Ascending aorta (tissue), 2 donors: ENCODE measurements at places on chromosomes 5 and 9.

- no peak overlapping the region for H3K4me3 ChIP-seq
- no peak overlapping the region for H3K27ac ChIP-seq
- H3K4me1 ChIP-seq: no peaks in the 10 kb centered on the region
Observed at GRCh38 chr5:9820691-9821449, 190.7 kb upstream of the TAS2R1 start.

DNA sequence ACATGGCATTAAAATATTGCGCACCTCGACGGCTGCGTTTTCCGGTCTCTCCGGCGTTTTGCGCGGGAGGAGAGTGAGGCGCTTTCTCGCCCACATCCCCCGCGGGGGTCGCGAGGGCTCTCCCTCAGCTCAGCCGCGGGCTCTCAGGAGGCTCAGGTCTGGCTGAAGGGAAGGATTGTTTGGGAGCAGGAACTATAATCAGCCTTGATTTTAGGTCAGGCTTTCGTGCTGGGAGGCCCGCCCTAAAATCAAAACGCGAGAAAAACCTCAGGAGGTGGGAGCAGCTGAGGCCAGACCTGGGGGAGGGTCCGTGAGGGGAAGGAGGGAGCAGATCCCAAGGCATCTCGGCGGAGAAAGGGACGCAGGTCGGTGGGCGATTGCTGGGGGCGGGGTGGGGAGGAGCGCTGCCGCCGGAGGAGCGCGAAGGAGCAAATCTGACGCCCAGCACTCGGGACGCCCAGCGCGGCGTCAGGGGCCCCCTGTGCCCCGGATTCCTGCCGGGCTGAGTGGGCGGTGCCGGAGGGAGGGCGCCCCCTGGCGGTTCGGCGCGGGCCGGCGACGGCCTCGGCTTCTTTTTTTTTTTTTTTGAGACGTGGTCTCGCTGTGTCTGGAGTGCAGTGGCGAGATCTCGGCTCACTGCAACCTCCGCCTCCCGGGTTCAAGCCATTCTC lies 18.7 kb upstream of the RNF130 start:
- H3K36me3 ChIP-seq: no peaks in the 10 kb centered on the region
- H3K27me3 ChIP-seq: no peaks in the 10 kb centered on the region
- no peaks in the 10 kb centered on the region for H3K4me1 ChIP-seq

GRCh38 chr5:109992264-109992915 lies 302.7 kb downstream of the MAN2A1 start:
- no peak overlapping the region for H3K27ac ChIP-seq
- no peaks in the 10 kb centered on the region for H3K27me3 ChIP-seq
- H3K4me1 ChIP-seq: peaks cover 12% of the 10 kb centered on the region
- no peaks in the 10 kb centered on the region for H3K36me3 ChIP-seq
- no peak overlapping the region for H3K4me3 ChIP-seq

DNA sequence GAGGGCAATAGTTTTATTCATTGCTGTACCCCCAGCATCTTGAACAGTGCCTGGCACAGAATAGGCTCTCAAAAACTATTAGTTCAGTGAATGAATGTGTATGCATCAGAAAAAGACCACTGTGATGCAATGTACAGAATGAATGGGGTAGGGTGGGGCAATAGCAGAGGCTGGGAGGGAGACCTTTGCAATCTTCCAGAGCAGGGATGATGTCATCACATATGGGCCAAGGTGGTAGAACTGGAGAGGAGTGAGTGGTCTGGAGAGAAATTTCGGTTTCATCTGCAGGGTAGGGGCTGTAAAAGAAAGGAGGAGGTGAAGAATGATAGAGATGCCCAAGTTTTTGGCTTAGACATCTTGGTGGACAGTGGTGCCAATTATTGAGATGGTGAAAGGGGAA lies 23.4 kb upstream of the ARAP3 start:
- no peak overlapping the region for H3K27ac ChIP-seq
- H3K36me3 ChIP-seq: no peaks in the 10 kb centered on the region
- DNase-seq: no peak
- H3K27me3 ChIP-seq: peaks cover 12% of the 10 kb centered on the region
- peaks cover 13% of the 10 kb centered on the region for H3K4me1 ChIP-seq

DNA sequence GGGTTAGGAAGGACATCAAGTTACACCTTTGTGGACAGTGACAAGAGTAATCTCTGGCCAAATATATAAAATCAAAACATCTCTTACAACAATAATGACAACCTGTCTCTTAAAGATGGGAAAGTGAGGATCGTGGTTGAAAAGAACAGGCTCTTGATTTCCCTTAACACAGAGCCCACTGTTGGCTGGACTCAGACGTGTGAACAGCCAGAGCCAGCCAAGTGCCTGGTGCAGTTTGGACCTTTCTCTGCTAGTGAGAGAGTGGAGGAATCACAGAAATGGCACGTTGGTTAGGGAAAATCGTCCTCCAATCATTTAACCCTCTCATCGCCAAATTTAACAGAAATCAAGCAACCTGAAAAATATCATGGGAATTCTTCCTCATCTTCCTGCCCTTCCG lies 131.3 kb downstream of the GNA14 start:
- H3K4me3 ChIP-seq: no peak overlapping the region
- H3K36me3 ChIP-seq: no peaks in the 10 kb centered on the region
- peaks cover 2% of the 10 kb centered on the region for H3K4me1 ChIP-seq
- no peak for DNase-seq
- no peak overlapping the region for H3K27ac ChIP-seq

DNA sequence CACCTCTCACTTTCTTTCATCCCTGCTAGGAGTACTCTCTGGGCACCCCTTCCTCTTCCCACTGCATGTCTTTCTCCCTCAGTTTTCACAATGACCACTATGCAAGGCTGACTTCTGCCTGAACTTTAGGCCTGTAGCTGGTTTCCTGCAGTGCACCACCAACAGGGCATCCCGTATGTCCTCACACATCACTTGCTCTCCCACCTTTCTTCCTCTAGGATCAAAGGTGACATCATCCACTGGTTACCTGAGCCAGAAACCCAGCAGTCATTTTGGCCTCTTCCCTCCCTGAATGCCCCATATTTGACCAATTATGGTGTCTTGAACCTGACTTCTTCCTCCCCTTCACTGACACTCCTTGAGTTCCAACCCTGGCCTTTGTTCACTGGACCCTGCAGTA lies 8.5 kb downstream of the GAS1 start:
- H3K4me3 ChIP-seq: no peak overlapping the region
- H3K4me1 ChIP-seq: no peaks in the 10 kb centered on the region
- no peak for DNase-seq
- H3K36me3 ChIP-seq: no peaks in the 10 kb centered on the region
- H3K27ac ChIP-seq: no peak overlapping the region

- DNase-seq: no peak
- no peak overlapping the region for H3K4me3 ChIP-seq
- H3K27me3 ChIP-seq: no peaks in the 10 kb centered on the region
Observed at GRCh38 chr5:14405267-14405666, 176.3 kb upstream of the OTULINL start.

DNA sequence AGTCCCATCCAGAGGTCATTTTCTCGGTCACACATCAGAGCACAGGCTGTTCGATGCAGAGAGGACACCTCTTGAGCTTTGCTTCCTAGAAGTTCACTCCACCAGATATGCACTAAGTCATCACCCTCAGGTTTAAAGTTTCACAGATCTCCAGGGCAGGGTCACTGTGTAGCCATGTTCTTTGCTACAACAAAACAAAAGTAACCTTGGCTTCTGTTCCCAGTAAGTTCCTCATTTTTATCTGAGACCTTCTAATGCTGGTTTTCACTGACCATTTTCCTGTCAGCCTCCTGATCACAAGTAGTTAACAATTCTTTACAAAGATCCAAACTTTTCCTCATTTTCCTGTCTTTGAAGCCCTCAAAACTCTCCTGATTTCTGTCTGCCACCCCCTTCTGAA lies 97.5 kb upstream of the CTSV start:
- no peak for DNase-seq
- no peak overlapping the region for H3K4me3 ChIP-seq
- no peak overlapping the region for H3K27ac ChIP-seq
- no peaks in the 10 kb centered on the region for H3K4me1 ChIP-seq
- no peaks in the 10 kb centered on the region for H3K36me3 ChIP-seq

GRCh38 chr9:89079391-89079790 lies 88.1 kb downstream of the S1PR3 start:
- no peaks in the 10 kb centered on the region for H3K27me3 ChIP-seq
- no peak overlapping the region for H3K27ac ChIP-seq
- H3K4me1 ChIP-seq: no peaks in the 10 kb centered on the region
- DNase-seq: no peak

- DNase-seq: no peak
- no peak overlapping the region for H3K4me3 ChIP-seq
- no peak overlapping the region for H3K27ac ChIP-seq
- H3K36me3 ChIP-seq: no peaks in the 10 kb centered on the region
- peaks cover 14% of the 10 kb centered on the region for H3K4me1 ChIP-seq
Observed at GRCh38 chr5:140153905-140154304, 21.1 kb upstream of the CYSTM1 start.

DNA sequence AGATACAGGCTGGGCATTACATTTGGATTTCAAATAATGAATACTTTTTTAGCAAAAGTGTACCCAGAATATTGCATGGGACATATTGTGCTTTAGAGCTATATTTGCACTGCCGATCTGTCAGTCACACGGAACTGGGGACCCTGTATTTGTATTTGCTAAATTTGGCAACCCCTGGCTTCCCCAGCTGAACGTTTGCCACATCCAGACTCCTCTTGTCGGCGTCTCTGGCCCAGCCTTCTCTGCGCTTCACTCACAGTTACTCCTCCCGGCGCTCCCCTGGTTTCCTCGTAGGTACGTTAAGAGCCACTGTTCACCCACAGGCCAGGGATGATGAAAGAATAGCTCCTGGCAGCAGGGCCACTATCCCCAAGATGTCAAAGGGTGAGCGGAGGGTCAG lies 58.7 kb downstream of the NSUN2 start:
- no peaks in the 10 kb centered on the region for H3K36me3 ChIP-seq
- H3K27ac ChIP-seq: no peak overlapping the region
- no peak overlapping the region for H3K4me3 ChIP-seq
- DNase-seq: peak; percentile 47
- peaks cover 4% of the 10 kb centered on the region for H3K4me1 ChIP-seq
- no peaks in the 10 kb centered on the region for H3K27me3 ChIP-seq

DNA sequence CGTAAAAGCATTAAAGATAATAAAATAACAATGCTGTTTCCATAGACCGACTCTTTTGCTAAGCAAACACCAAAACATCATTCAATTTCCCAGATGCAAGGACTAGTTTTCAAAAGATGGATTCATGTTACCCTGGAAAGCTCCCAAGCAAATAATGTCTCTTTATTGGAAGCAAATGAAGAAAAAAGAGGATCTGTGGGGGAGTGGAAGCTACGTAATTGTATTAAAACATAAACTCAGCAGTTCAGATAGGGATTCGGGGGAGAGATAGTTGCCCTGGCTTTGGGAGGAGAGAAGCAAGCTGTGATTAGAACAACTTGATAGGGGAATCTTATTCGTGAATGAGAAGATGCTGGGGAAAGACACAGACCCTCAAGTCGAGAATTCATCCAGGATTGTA lies 491.0 kb upstream of the CLINT1 start:
- no peak overlapping the region for H3K4me3 ChIP-seq
- no peaks in the 10 kb centered on the region for H3K4me1 ChIP-seq
- no peaks in the 10 kb centered on the region for H3K27me3 ChIP-seq
- no peak for DNase-seq
- H3K27ac ChIP-seq: no peak overlapping the region

- H3K4me3 ChIP-seq: peak within 1 kb of the TSS; percentile 92
- H3K27ac ChIP-seq: peak within 1 kb of the TSS; percentile 92
- H3K4me1 ChIP-seq: peaks cover 24% of the 10 kb centered on the region
- DNase-seq: peak; percentile 99
- H3K36me3 ChIP-seq: peaks cover 37% of the 10 kb centered on the region
Observed at GRCh38 chr5:140564196-140565023, at the start of the genes APBB3 and SLC35A4. Gene APBB3, minus strand, starts transcription at chr5:140564598. Its CDS starts 353 bp downstream, at chr5:140564245. Gene SLC35A4, plus strand, starts transcription at chr5:140564828. Its CDS starts 2,342 bp downstream, at chr5:140567170.

GRCh38 chr9:88017096-88017495 lies 42.8 kb upstream of the CDK20 start:
- H3K4me1 ChIP-seq: no peaks in the 10 kb centered on the region
- no peaks in the 10 kb centered on the region for H3K36me3 ChIP-seq
- DNase-seq: no peak
- no peak overlapping the region for H3K4me3 ChIP-seq

- no peaks in the 10 kb centered on the region for H3K36me3 ChIP-seq
- H3K4me3 ChIP-seq: no peak overlapping the region
- no peaks in the 10 kb centered on the region for H3K27me3 ChIP-seq
- no peaks in the 10 kb centered on the region for H3K4me1 ChIP-seq
- no peak for DNase-seq
Observed at GRCh38 chr5:167639273-167639672, 652.2 kb upstream of the WWC1 start.

- DNase-seq: peak; percentile 51
- no peak overlapping the region for H3K27ac ChIP-seq
- no peaks in the 10 kb centered on the region for H3K4me1 ChIP-seq
- no peaks in the 10 kb centered on the region for H3K36me3 ChIP-seq
- H3K4me3 ChIP-seq: no peak overlapping the region
Observed at GRCh38 chr9:133727277-133727875, 10.8 kb downstream of the SARDH start.

DNA sequence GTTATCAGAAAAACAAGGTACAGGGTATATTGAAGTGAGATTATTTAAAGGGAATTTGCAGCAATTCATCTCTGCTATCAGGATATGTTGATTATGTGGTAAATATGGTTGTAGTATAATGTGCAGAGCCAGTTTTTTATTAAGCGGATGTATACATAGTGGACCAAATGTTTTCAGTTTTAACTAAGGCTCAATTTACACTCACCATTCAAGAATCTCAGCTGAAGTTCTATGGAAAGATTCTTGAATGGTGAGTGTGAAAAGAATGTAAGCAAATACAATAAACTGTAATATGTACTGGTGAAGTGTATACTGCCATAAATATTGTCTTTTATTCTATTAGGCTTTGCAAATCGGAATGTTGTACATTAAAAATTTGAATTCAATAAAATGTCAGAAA lies 895.9 kb upstream of the CDH10 start:
- H3K4me3 ChIP-seq: no peak overlapping the region
- no peaks in the 10 kb centered on the region for H3K27me3 ChIP-seq

- H3K4me3 ChIP-seq: no peak overlapping the region
- H3K4me1 ChIP-seq: no peaks in the 10 kb centered on the region
- no peaks in the 10 kb centered on the region for H3K27me3 ChIP-seq
- H3K27ac ChIP-seq: no peak overlapping the region
- no peak for DNase-seq
Observed at GRCh38 chr5:100746730-100747129, 156.4 kb downstream of the ST8SIA4 start.

DNA sequence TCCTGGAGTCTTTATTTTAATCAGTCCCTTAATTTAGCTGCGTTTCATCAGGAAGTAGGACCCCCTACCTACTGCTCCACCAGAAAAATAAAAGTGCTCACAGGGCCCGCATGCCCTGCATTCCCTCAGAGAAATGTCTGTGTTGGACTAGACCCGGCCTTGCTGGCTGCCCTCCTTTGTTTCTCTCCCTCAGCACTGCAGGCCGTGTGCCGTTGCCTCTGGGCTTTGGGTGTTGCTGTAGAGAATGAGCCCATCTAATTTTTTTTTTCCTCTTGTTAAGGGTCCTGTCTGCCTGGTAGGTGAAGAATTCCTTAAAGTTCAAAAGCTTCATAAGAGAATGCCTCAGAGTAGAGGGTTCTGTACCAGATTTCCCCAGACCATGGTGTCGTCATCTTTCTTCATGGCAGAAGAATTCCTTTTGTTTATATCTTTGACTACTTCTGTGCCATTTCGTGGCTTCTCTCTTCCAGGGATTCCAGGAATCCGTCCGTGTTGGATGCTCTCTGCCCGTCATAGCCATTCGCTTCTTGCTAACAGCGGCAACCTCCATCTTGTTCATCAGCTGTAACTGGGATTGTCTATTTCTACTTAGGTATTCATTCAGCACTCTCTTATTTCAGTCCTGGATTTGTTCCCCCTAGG lies 49.8 kb upstream of the ANGPTL2 start:
- DNase-seq: no peak
- H3K27ac ChIP-seq: no peak overlapping the region
- no peaks in the 10 kb centered on the region for H3K27me3 ChIP-seq
- H3K4me3 ChIP-seq: no peak overlapping the region
- no peaks in the 10 kb centered on the region for H3K36me3 ChIP-seq
- no peaks in the 10 kb centered on the region for H3K4me1 ChIP-seq
